Right lung (tissue), 10 donors: ENCODE measurements at places on chromosomes 3 and 15. TPM values are rescaled to one million over a fixed set of nuclear protein-coding genes. Genes with fewer than 3 reads are reported as not detected.

Gene KCNH8
- 3.0 TPM for polyA plus RNA-seq

GRCh38 chr15:40334541-40334940 is 6.2 kb downstream of the CCDC9B start:
- no peak for DNase-seq

- DNase-seq = peak; percentile 6
These were observed 127.0 kb downstream of the CPNE4 start for GRCh38 chr3:131907796-131908195.

- DNase-seq = no peak
These were observed 16.4 kb downstream of the SRPRB start for GRCh38 chr3:133821767-133822638.
